ENCODE measurements at places on chromosomes 13 and 19.

DNA sequence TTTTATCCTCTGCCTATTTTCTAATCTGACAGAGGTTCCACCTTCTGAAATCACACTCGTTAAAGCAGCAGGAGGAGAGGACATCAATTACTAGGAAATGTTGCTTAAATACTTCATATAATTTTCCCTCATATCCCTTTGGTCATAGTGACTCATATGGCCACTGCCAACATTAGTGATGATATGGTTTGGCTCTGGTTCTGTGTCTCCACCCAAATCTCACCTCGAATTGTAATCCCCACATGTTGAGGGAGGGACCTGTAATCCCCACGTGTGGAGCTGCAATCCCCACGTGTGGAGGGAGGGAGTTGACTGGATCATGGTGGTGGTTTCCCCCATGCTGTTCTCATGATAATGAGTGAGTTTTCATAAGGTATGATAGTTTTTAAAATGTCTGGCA lies 618.4 kb upstream of the SLITRK5 start:
- DNase-seq: no peak

GRCh38 chr19:1409204-1410005 lies 2.0 kb downstream of the DAZAP1 start:
- DNase-seq: no peak

GRCh38 chr13:82458169-82458568 lies 1424.1 kb downstream of the SLITRK1 start:
- no peak for DNase-seq

DNA sequence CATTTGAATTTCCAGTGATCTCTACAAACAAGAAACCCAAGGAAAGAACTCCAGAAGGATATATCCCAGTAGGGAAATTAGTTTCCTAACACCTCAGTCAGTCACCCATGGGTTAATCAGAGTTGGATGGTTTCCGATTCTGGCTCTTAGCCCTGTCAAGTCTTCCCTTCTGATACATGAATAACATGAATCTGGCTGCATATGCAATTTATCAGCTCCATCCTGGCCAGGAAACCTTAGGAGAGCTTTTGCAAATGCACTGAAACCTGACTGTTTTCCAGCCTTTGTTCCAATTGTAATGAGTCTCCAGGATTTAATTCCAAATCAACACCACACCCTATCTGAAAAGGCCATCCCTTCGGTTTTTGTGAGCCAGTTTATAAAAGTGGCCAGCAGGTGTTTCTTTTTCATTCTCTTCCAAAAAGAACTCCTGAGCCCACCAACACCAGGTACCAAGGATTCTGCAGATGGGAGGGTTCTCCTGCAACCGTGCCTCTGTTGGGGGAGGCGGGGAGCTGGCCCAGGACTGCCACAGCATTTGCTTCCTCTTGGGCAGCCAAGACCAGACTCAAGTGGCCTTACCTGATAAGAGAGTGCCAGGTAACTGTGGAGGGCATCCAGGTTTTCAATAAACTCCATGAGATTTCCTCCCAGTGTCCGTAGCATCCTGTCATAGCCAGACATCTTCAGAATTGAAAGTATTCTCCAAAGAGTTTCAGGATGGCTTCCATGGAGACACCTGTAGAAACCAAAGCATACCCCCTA lies 77.5 kb downstream of the C13orf42 start:
- DNase-seq: no peak

DNA sequence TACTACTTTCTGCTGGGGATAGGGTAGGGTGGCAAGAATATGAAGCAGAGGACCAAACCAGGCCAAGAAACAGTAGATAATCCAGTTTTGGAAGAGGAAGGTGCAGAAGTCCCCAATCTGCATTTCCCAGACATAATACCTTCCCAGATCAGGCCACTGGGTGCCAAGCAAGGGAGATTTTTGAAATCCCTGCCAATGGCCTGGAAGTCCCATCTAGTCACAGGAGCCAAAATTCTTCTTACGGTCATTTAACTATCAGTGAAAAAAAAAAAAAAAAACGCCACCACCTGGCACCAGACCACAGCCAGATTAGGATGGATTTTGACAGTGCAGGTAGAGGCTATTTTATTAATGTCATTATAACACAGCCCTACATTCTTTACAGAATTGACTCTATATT lies 57.8 kb downstream of the ZC3H13 start:
- DNase-seq: no peak

DNA sequence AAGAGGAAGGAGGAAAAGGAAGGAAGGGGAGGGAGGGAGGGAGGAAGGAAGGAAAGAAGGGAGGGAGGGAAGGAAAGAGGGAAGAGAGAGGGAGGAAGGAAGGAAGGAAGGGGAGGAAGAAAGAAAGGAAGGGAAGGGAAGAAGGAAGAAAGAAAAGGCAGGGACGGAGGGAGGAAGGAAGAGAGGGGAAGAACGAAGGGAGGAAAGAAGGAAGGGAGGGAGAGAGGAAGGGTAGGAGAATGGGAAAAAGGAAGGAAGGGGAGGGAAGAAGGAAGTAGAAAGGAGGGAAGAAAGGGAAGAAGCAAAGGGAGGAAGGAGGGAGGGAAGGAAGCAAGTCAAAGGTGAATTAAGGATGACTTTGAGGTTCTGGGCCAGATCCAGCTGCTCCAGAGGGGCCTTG lies 3.0 kb downstream of the ACSBG2 start:
- no peak for DNase-seq

GRCh38 chr13:52921194-52921593 lies 72.8 kb upstream of the PCDH8 start:
- no peak for DNase-seq

DNA sequence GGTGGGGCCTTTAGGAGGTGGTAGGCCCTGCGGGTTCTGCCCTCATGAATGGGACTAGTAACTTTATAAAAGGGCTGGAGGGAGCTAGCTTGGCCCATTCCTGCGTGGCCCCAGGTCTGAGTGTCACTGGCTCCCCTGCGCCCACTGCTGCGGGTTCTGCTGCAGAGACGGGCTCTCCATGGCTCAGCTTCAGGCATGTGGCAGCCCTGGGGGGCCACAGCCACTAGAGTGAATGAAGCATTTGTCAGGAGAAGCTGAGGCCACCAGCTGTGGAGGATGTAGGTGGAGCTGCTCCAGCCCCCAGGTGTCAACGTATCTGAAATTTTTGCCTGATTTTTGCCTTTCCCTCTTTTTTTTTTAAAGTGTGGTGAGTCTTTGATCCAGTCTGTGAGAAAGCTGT lies 119.1 kb downstream of the SOX1 start:
- no peak for DNase-seq
